ENCODE measurements at places on chromosomes 5 and 9.

GRCh38 chr5:105413406-105413990 is 1850.9 kb upstream of the NUDT12 start:
- no peak for DNase-seq

DNA sequence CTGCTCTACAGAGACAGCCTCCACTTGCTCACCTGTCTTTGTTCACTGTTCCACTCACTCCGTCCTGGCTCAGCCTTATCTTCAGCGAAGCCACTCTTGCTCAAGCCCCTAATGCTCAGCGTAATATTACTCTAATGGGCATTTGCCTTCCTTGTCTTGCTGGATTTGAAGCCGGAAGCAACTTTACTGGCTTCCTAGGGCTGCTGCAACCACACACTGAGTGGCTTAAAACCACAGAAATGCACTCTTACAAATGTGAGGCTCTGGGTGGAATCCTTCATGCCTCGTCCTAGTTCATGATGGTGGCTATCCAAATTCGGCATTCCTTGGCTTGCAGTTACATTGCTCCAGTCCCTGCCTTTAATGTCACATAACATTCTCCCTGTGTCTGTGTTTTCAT is 85.5 kb upstream of the MARCHF11 start:
- no peak for DNase-seq

DNA sequence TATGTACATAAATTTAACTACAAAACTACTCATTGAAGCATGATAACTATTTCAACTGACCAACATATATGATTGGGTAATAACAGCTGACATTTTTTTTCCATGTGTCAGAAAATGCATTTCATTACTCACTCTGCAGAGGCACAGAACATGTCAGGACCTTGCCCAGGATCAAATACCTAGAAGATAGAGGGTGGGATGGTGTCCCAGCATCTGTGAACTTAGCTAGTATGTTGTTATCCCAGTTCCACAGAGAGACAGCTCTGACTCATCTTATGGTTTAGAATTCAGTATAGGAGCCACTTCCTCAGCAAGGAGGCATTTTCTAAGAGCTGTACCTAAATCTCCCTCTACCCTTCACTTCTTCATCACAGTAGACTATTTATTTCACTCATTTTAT is 1198.6 kb upstream of the ACO1 start:
- peak; percentile 16 for DNase-seq

DNA sequence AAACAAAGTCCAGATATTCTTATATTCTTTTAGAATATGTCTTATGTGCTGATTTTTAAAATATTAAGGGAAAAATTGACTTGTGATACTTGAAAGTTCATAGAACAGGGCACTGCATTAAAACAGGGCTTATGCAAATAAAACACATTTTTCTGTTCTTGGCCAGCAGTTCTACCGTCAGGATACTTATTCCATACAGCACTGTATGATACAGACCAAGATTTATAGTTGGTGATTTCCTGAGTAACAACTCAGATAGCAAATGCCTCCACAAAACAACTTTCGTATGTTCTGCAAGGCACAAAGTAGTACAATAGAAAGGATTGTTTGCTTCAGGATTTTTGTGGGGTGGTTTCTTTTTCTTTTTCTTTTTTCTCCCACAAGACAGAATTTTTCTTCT is 70.0 kb downstream of the F2RL2 start:
- no peak for DNase-seq

GRCh38 chr5:178387856-178388190 is 155.2 kb upstream of the PHYKPL start:
- DNase-seq: no peak

GRCh38 chr5:122906768-122907167 is 61.4 kb downstream of the SNX24 start:
- DNase-seq: no peak

DNA sequence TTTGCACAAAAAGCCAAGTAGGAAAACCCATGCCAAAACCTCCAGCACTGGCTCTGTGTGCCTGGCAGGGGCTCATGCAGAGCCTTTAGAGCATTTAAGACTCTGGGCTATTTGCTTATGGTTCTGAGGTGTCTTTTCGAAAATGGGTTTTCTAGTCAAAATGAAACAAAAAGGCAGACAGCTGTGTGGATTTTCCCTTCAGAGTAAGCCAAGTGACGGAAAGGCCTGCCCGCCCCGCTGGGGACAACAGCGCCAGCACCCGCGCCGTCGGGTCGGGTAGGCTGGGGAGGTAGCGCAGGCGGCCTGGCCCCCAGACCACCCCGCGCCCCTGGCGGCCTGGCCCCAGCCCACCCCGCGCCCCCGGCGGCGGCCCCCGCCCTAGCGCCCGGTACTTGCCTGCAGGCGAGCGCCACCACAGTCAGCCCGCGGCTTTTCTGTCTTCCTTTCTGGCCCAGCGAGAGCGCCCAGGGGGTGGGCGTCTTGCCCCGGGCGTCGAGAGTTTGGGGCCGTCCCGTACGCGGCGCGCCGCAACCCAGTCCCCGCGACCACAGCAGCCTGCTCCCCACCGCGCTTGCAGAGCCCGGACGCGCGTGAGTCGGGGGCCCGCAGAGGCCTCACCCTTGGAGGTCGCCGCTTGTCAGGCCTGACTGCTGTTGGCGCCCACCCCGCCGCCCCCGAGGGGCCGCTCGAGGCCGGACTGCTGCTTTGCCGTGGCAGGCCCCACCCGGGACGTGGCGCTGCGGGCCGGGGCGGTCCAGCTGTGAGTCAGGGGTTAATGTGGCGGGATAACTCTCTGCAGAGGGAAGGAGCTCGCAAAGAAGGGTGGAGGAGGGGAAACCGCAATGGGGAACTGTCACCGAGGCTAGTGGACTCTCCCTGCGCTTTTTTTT is at the start of gene TICAM2:
Gene TICAM2, minus strand, starts transcription at position 779 of the 890 bp plus-strand sequence. CDS start 21,223 bp downstream, outside the sequence.
- DNase-seq: no peak

GRCh38 chr5:65861830-65862241 is 64.5 kb upstream of the ERBIN start:
- DNase-seq: peak; percentile 87
